Fibroblast of lung (primary cell): ENCODE measurements at places on chromosomes 5 and 9. TPM values are rescaled to one million over a fixed set of nuclear protein-coding genes. Genes with fewer than 3 reads are reported as not detected.

The BRIX1 gene
- total RNA-seq, result 40.8 and 46.9 TPM in 2 replicates

The LHX3 gene
- not detected in 2 replicates for total RNA-seq

The ALDH7A1 gene
- total RNA-seq, result 39.5 and 44.8 TPM in 2 replicates

The RNF180 gene
- total RNA-seq, result 2.6 and 2.8 TPM in 2 replicates

The ALDOB gene
- total RNA-seq, result not detected in 2 replicates

The LVRN gene
- 0.17 and 0.26 TPM in 2 replicates for total RNA-seq
